ENCODE measurements at places on chromosomes 7 and 10. TPM values are rescaled to one million over a fixed set of nuclear protein-coding genes. Genes with fewer than 3 reads are reported as not detected.

Gene INA
- 0.53 TPM for polyA plus RNA-seq

Gene GAD2
- polyA plus RNA-seq: 2.9 TPM

Gene PLXDC2
- polyA plus RNA-seq: 32.9 TPM

Gene APBB1IP
- 1.3 TPM for polyA plus RNA-seq

Gene MRC1
- polyA plus RNA-seq: 9.5 TPM

Gene IFIT3
- 14.2 TPM for polyA plus RNA-seq

DNA sequence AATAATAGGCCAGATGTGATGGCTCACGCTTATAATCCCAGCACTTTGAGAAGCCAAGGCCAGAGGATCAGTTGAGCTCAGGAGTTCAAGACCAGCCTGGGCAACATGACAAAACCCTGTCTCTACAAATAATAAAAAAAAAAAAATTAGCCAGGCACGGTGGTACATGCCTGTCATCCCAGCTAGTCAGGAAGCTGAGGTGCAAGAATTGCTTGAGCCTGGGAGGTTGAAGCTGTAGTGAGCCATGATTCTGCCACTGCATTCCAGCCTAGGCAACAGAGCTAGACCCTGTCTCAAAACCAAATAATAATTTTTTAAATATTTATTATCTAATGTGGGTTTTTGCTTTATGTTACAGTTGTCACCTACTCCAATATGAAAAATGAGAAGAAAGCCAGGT lies 178.9 kb downstream of the ADK start:
- no peak for DNase-seq

- no peak for DNase-seq
Measured at GRCh38 chr10:116385311-116385710, 42.3 kb upstream of the PNLIPRP3 start.

- no peak for DNase-seq
Measured at GRCh38 chr7:132799081-132799413, 222.8 kb upstream of the PLXNA4 start.

GRCh38 chr10:111872591-111872990 lies 311.0 kb downstream of the GPAM start:
- DNase-seq: no peak

DNA sequence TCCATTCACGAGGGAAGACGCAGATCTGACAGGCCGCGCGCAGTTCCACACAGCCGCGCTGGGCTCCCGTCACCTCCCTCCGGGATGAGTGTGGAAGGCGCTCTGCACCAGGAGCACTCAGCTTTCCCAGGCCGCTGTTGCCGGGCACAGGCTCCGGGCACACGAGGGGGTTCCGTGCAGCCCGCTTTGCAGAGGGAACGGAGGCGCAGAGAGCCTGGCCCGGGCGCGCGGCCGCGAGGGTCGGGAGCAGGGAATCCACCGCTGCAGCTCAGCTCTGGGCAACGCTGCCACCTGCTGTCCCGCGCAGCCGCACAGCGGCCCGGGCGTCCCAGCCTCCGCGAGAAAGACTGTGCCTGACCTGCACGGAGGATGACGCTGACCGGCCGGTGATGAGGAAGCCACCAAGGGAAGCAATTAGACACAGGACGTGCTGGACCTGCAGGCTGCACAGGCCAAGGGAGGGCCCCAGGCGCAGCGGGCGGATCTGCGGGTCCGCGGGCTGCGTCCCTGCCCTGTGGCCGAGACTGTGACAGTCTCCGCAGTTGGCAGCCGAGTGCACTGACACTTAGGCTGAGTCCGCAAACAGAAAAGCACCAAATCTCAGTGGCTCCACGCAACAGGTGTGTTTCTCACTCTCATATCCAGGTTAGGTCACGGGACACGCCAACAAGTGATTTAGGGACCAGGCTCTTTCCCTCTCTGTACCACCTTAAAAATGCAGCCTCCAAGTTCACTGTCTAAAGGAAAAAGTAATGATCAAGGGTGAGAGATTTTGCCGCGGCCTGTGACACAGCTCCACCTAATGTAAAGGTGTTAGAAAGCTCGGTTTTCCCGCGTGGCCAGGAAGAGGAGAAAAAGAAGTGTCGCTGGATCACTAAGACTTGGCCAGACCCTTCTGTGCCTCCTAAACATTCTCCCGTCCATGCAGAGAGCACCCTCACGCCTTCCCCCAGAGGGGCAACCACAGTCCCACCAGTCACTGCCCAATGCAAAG lies 94.5 kb downstream of the SEC61G start:
- DNase-seq: peak; percentile 65

GRCh38 chr7:5694221-5694754 lies 87.2 kb downstream of the RNF216 start:
- no peak for DNase-seq

All from left kidney (tissue), 8 donors.